ENCODE measurements at places on chromosomes 5 and 9. TPM values are rescaled to one million over a fixed set of nuclear protein-coding genes. Genes with fewer than 3 reads are reported as not detected.

Gene C9
- total RNA-seq = not detected

Gene CDH9
- total RNA-seq = 2.8 TPM

Gene PTPN3
- total RNA-seq = 2.2 TPM

Gene HARS2
- 34.1 TPM for total RNA-seq

Gene RPS14
- total RNA-seq = 3,639 TPM

Gene HAPLN1
- 2.3 TPM for total RNA-seq

Gene CDX1
- total RNA-seq = not detected

Gene PCDH1
- 48.4 TPM for total RNA-seq

DNA sequence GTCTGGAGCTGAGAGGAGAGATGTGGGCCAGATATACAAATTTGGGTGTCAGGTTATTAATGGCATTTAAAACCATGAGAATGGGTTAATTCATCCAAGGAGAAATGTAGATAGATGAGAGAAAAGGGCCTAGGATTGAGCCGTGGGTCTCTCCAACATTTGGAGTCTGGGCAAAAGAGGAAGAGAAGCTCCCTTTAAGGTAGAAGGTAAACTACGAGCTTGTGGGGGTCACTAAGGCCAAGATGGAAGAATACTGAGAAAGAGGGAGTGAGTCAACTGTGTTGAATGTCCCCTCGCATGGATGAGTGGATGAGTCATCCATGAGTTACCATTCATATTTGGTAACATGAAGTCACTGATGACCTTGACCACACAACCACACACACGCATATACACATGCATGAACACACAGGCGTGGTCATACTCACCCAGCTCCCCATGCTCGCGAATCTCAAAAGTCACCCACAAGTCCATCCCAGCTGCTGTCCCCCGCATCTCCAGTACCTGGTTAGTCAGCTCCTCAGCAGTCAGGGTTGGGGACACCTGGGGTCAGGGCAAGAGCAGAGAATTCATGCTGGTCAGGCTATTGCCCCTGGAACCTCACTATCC, 6.8 kb upstream of the FCHSD1 start:
- H3K4me1 ChIP-seq = no peaks in the 10 kb centered on the region
- no peak overlapping the region for H3K27ac ChIP-seq
- no peaks in the 10 kb centered on the region for H3K36me3 ChIP-seq
- DNase-seq = no peak
- no peaks in the 10 kb centered on the region for H3K27me3 ChIP-seq

- no peak overlapping the region for H3K4me3 ChIP-seq
- H3K27ac ChIP-seq = no peak overlapping the region
- H3K27me3 ChIP-seq = no peaks in the 10 kb centered on the region
Observed at GRCh38 chr5:81739291-81739690, 11.6 kb downstream of the SSBP2 start.

DNA sequence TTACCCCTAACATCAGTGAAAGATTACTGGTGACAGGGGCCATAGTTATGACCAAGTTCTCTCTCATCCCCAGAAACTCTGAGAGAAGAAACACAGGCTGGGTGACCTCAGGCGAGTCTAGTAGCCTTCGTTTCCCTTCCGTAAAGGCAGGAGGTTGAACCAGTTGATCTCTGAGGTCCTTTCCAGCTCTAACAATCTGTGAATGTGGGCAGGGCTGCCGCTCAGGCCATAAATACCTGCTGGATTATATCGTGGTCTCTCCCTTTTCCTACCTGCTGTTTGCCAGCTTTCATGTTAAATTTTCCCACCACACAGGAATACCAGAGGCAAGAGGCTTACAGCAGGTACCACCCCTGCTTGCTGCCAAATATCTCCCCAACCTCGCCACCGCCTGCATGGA, 357.5 kb downstream of the SH3GL2 start:
- no peak overlapping the region for H3K27ac ChIP-seq
- peaks cover 10% of the 10 kb centered on the region for H3K4me1 ChIP-seq
- no peak overlapping the region for H3K4me3 ChIP-seq
- no peaks in the 10 kb centered on the region for H3K36me3 ChIP-seq
- no peaks in the 10 kb centered on the region for H3K27me3 ChIP-seq
- DNase-seq = no peak

GRCh38 chr5:150278916-150279315, 10.7 kb downstream of the CAMK2A start:
- no peaks in the 10 kb centered on the region for H3K36me3 ChIP-seq
- H3K4me1 ChIP-seq = peaks cover 8% of the 10 kb centered on the region

DNA sequence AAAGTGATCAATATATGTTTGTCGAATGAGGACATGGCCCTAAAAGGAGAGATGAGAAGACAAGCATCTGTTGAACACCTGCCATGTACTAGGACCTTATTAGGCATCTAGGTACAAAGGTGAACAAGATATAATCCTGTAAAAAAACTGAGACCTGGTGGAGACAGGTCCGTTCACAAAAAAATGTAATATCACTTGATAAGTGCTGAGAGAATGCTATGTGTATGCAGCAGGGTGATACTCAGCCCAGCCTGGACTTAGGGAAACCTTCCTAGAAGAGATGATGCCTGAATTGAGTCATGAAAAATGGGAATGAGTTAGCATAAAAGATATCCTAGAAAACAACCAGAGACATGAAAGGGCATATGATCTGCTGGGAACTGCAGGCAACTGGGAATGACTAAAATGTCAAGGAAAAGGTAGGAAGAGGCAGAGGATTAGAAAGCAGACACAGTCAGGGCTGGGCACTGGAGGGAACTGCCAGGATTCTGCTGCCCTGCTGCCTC, 108.5 kb downstream of the ADRB2 start:
- H3K36me3 ChIP-seq = no peaks in the 10 kb centered on the region
- peaks cover 11% of the 10 kb centered on the region for H3K4me1 ChIP-seq
- H3K4me3 ChIP-seq = no peak overlapping the region
- DNase-seq = no peak

DNA sequence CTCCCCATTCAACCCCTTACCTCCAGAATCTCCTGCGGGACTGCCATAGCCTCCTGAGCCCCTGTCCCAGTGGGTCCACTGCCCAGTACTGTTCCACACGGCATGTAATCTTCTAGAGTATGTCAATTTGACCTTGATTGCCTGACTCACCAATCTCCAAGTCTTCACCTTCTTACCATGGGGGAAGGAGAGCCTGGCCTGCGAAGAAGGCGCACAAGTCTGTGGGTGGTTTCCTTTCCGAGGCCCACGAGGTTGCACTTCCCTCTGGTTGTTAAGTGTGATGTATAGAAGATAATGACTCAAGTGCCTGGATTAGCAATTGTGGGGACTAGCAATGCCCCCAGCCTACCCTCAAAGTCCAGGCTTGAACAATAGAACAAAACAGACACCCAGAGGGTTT, 8.1 kb upstream of the TENT4A start:
- DNase-seq = no peak
- H3K4me3 ChIP-seq = no peak overlapping the region
- no peaks in the 10 kb centered on the region for H3K36me3 ChIP-seq
- peaks cover 4% of the 10 kb centered on the region for H3K27me3 ChIP-seq
- no peak overlapping the region for H3K27ac ChIP-seq

GRCh38 chr5:69103521-69103920, 9.7 kb downstream of the SLC30A5 start:
- no peak overlapping the region for H3K4me3 ChIP-seq
- peaks cover 27% of the 10 kb centered on the region for H3K36me3 ChIP-seq
- no peaks in the 10 kb centered on the region for H3K27me3 ChIP-seq
- no peaks in the 10 kb centered on the region for H3K4me1 ChIP-seq
- DNase-seq = no peak

GRCh38 chr5:7347377-7347776, 48.6 kb upstream of the ADCY2 start:
- H3K4me1 ChIP-seq = peaks cover 35% of the 10 kb centered on the region
- H3K36me3 ChIP-seq = no peaks in the 10 kb centered on the region
- H3K4me3 ChIP-seq = no peak overlapping the region
- peak; percentile 27 for DNase-seq
- H3K27ac ChIP-seq = peak overlapping the region; percentile 61

DNA sequence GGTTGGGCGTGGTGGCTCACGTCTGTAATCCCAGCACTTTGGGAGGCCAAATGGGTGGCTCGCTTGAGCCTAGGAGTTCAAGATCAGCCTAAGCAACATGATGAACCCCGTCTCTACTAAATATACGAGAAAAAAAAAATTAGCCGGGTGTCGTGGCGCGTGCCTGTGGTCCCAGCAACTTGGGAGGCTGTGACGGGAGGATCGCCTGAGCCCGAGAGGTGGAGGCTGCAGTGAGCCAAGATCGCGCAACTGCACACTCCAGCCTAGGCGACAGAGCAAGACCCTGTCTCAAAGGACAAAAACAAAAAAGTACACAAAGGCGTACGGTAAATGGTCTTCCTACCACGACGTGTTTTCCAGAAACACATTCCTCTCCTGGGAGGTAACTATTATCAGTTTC, 538 bp upstream of the BDP1 start:
- no peak for DNase-seq
- H3K36me3 ChIP-seq = peaks cover 12% of the 10 kb centered on the region
- H3K4me3 ChIP-seq = peak overlapping the region; percentile 74
- H3K4me1 ChIP-seq = peaks cover 6% of the 10 kb centered on the region

DNA sequence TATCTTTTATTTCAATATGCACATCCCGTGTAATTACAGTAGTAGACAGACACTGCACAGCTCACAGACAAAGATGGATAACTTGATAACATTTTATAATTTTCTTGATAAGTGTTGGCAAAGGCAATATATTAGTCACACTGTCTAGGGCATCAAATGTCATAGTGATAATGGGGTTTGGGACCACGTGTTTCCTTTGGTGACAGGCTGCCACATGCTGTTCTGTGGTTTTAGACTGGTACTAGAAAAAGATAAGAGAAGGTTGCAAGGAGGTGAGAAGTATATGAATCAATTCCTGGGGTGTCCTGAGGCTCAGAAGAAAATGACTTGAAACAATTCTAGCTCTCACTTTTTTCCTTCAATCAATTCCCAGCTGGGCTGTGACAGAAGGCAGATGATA, 258.8 kb upstream of the CHD1 start:
- no peak overlapping the region for H3K27ac ChIP-seq
- H3K27me3 ChIP-seq = no peaks in the 10 kb centered on the region
- H3K36me3 ChIP-seq = no peaks in the 10 kb centered on the region
- DNase-seq = no peak
- no peaks in the 10 kb centered on the region for H3K4me1 ChIP-seq

DNA sequence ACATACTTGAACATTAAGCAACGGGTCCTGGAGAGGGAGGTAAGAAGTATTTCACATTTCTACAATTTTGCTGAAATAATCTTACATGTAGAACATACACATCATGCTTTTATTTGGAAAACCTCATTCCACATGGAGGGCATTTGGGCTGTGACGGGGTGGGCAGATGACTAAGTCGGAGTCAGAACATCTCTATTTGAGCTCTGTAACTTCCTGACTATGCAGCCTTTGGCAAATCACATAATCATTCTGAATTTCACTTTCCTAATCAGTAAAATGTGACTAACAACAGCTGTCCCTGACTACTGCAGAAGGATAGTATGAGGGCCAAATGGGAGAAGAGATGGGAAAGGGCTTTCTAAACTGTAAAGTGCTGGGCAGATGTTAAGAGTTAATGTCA, 17.1 kb upstream of the IL6ST start:
- no peaks in the 10 kb centered on the region for H3K36me3 ChIP-seq
- H3K4me3 ChIP-seq = no peak overlapping the region

GRCh38 chr5:168447808-168448207, 38.5 kb upstream of the RARS1 start:
- H3K4me1 ChIP-seq = peaks cover 10% of the 10 kb centered on the region
- H3K27me3 ChIP-seq = no peaks in the 10 kb centered on the region
- H3K4me3 ChIP-seq = no peak overlapping the region

DNA sequence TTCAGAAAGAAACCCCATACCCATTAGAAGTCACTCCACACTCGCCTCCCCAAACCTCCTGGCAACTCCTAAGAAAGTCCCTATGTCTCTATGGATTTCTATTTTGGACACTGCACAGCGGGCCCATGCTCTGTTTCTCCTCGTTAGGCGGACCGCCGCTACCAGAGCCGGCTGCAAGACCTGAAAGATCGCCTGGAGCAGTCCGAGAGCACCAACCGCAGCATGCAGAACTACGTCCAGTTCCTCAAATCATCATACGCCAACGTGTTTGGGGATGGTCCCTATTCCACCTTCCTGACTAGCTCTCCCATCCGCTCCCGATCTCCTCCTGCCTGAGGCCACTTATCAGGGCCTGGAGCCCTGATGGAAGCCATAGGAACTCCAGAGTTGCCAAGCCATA, 4.6 kb upstream of the GLE1 start:
- no peak overlapping the region for H3K4me3 ChIP-seq
- H3K4me1 ChIP-seq = peaks cover 4% of the 10 kb centered on the region
- H3K27me3 ChIP-seq = no peaks in the 10 kb centered on the region
- no peak for DNase-seq
- H3K27ac ChIP-seq = no peak overlapping the region

Data from neural progenitor cell (in vitro differentiated cells).